Fibroblast of skin of scalp (primary cell): ENCODE measurements at places on chromosomes 2 and 18.

GRCh38 chr2:86069091-86069685, 36.5 kb downstream of the POLR1A start:
- DNase-seq = peak; percentile 8

GRCh38 chr2:113054066-113054465, 1.4 kb upstream of the IL36B start:
- DNase-seq = no peak

- no peak for DNase-seq
These were observed 27.1 kb downstream of the RAB31 start for GRCh38 chr18:9735238-9735637.

DNA sequence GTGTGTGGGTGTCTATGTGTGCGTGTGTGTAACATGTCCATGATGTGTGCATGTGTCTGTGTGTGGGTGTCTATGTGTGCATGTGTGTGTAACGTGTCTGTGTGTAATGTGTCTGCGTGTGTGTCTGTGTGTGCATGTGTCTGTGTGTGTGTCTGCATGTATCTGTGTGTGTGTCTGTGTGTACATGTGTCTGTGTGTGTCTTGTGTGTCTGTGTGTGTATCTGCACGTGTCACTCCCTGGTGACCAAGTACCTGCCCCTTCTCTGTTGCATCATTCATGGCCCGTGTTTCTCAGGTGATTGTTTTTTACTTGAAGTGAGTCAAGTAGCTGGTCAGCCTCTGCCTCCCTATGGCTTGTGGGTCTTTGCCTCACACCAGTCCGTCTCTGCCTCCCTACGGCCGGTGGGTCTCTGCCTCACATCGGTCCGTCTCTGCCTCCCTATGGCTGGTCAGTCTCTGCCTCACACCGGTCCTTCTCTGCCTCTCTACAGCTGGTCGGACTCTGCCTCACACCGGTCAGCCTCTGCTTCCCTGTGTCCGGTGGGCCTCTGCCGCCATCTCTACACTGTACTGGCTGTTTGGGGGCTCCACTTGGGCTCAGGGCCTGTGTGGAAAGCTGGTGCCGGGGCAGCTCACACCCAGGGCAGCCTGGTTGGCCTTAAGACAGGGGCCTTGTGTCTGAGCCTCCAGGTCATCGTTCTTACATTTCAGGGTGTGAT, 31.6 kb downstream of the KCNG2 start:
- no peak for DNase-seq

DNA sequence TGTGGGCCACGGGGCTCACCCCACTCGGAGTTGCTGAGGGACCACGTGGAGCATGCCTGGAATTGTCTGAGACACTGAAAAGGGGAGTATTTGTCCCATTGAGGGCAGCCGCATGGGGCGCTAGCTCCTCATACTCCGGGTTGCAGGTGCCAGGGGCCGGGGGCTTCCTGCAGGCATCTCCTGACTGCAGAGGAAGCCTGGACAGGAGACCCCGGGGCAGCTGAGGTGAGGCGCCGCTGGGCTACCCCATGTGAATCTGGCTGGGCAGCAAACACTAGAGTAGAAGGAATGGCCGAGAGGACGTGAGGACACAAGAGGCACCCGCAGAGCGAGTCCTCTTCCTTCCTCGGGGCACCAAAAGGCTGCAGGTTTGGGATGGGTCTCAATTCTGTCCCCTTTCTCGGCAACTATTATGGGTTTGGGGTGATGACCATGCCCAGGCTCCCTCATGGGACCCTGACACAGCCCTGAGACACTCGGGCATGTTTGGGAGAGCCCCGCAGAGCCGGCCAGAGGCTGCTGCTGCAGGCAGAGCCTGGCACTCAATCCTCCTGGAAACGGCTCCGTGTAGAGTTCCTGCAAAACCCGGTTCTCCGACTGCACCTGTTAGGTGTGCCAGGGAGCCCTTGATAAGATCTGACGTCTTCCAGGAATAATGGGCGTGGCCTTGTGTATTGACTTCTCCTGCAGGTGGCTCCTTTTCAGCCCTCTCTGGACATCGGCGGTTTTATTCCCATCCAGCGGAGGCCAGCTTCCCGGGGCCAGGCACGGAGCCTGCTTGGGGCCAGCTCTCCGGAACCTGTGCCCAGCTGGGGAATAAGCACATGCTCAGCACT, 77.0 kb downstream of the CTIF start:
- DNase-seq = no peak

- DNase-seq = no peak
These were observed 1.8 kb upstream of the DUSP2 start for GRCh38 chr2:96146881-96147592.

- DNase-seq = peak; percentile 64
These were observed 44.8 kb downstream of the SETBP1 start for GRCh38 chr18:44725300-44726058.

- DNase-seq = no peak
These were observed 123.1 kb downstream of the EIPR1 start for GRCh38 chr2:3254442-3254941.

GRCh38 chr2:235460548-235461047, 33.2 kb upstream of the AGAP1 start:
- DNase-seq = no peak

DNA sequence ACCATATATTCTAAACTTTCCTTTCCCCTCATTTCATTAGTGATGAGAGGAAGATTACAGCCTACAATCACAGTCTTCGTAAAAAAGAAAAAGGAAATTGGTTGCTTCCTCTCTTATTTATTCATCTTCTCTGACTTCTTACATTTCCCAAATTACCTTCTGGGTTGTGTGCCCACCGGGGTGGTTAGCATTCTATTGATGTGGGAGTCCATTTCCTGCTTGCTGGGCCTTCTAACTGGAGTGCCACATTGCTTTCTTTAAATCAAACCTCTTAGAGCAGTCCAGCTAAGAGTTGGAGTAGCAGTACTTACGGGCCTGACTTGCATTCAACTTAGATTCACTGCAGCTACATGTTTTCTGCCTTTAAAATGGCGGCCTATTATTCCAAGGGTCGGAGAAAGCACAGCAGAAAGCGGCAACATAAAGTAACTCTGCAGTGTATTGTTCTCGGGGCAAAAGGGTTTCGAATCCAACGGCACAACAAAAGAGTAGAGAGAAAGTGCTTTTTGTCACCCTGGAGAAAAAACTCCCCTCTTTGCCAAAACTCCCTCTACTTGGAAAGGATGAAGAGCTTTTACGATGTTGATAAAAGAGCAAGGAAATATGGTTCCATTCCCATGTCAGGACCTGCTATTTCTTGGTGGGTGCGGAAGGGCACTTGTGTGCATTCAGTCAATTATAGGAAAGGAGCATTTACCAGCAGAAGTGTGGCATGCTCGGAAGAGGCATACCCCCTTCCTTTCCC, 110.6 kb upstream of the DLX2 start:
- no peak for DNase-seq

DNA sequence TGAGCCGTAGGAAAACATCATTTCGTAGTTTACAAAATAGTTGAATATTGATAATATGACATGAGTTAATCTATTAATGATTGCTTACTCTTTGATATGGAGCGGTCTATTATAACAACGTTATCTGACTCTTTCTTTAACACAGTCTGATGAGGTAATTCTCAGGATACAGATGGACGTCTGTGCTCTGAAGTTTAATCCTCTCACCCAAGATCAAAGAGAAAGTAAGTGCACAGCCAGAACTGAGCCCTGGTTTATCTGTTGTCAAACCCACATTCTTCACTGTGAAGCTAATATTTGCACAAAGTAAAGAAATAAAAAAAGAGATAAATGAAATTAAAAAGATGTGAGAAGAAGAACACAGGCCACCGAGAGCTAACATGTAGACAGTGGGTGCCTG, 190.9 kb upstream of the COPS8 start:
- DNase-seq = no peak

DNA sequence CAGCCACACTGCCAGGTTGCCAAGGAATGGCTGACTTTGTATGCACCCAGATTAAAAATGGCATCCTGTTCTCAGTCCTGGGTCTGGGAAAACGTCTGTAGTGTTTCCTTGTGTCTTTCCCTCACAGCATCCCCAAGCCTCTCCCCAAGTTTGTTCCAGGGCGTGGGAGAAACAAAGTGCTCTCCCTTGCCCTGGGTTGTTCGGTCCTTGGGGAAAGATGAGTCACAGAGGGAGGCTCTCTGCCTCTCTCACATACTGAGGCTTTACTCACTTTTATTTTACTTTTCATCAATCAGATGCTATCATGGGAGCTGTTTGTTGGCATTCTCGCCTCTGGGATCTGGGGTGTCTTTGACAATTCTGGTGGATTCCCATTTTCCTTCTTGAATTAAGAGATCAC, 492.3 kb downstream of the XIRP2 start:
- DNase-seq = no peak
